ENCODE measurements at places on chromosomes 4 and X.

DNA sequence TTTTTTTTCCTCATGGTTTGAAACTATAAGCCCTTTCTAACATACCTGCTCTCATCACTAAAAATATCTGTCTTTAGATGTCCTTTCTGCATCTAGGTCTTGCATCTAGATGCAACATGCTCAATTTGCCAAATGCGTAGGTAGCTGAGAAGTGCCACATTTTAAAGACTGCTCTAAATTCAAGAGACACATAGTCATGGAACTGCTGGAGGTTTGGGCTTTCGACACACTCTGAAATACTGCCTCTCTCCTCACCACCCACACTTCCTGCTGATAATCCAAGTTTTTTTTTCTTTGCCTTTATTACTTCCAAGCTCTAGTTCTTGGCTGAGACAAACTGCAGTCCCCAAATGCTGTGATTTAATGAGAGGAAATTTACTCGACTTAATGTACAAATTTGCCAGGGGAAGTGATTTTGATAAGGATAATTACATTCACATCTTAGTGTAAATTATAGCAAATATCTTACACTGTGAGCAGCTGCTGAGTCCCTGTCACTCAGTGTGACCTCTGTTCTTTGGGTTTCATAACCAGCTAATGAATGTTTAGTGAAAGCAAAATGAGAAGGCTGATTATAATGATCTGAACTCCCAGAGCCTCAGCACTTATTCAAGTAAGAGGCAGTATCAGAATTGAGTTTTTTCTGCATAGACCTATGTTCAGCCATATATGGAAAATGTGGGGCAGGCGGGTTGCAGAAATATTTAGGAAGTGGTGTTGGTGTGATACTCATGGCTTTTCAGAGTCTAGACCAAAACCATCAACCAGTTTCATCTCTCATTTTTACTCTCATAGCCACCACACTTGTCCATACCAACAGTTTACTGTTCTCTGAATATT lies 31.3 kb downstream of the DRD5 start:
- DNase-seq, result no peak

GRCh38 chr4:2743518-2744445 lies 12.4 kb downstream of the TNIP2 start:
- no peak for DNase-seq

DNA sequence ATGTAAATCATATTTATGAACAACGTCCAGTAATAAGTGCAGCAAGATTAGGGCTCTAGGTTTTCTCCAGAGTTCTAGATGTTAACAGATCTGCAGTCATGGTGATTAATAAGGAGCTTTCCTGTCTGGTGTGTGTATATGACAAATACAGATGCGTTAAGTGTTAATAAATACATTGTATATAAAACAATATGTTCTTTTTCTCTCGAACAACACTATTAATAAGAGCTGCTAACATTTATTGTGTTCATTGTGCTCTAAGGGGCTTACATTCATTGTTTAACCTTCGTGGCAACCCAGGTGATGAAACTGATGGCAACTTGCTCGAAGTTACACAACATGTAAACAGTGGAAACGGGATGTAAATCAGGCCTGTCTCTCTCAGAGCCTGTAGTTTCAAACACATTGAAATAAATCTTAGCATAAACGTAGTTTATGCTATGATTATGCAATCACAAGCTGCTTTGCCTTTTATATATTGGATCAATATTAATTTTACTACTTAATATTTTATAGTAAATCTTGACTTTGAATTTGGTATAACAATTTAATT lies 547 bp upstream of the CLGN start:
- DNase-seq, result no peak

DNA sequence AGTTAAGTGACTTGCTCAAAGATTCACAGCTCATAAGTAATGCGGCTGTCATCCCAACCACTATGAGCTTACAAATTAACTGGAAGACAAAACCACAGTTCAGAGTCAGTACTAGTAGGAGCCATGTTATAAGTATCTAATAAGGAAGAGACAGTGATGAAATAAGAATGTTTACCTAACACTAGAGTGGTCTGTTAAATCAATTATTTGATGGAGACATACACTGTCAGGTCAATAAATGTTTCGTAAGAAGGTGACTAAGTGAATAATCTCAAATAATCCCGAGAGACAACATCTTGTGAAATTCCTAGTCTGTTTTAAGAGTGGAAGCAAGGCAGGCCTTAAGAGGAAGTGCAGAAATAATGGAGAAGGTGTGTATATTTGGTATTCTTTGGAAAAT lies 25.8 kb upstream of the AMELX start:
- DNase-seq, result no peak

GRCh38 chr4:108130955-108131354 lies 37.8 kb downstream of the LEF1 start:
- no peak for DNase-seq

DNA sequence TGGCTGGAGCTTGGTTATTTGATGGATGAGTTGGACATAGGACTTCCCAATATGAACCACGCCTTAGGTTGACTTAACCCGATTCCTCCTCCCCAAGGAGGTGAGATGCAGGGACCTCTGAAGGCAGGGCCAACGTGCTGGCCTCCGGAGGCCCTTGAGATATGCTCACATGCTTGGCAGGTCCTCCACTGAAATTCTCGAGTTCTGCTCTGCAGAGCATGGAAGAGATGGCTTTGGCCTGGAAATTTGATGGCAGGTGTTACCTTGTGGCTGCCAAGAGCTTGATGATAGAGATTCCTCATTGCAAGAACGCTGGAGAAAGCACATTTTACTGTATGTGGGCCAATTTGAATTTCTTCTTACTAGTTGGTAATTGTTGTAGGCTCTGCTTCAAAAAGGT lies 117.4 kb upstream of the LIMCH1 start:
- no peak for DNase-seq

GRCh38 chr4:2824329-2824835 lies 19.3 kb upstream of the ADD1 start:
- no peak for DNase-seq

GRCh38 chrX:11462648-11463047 lies 169.4 kb downstream of the AMELX start:
- DNase-seq, result no peak

GRCh38 chr4:174080361-174080760 lies 203.1 kb downstream of the FBXO8 start:
- DNase-seq, result no peak

Measured in body of pancreas (tissue), 4 donors.